Activated naive CD4-positive, alpha-beta T cell treated with anti-CD3 and anti-CD28 coated beads, Interleukin-2, amount 10 ng/mL, durations not matched to agents 5 hours and 36 hours (primary cell): ENCODE measurements at places on chromosomes 7 and 10. TPM values are rescaled to one million over a fixed set of nuclear protein-coding genes. Genes with fewer than 3 reads are reported as not detected.

The BCCIP gene
- 48.0 TPM for total RNA-seq

The TDRD1 gene
- total RNA-seq: 0.55 TPM

The OPN4 gene
- not detected for total RNA-seq

The HOGA1 gene
- not detected for total RNA-seq

The TCAF2 gene
- total RNA-seq: 25.7 TPM

The GRM3 gene
- total RNA-seq: not detected

The PIP gene
- total RNA-seq: not detected

The KLHDC10 gene
- total RNA-seq: 16.5 TPM

The ERVW-1 gene
- not detected for total RNA-seq

The SRRM3 gene
- not detected for total RNA-seq

The PDZD7 gene
- total RNA-seq: 0.72 TPM
